ENCODE measurements at places on chromosomes 11 and 22. TPM values are rescaled to one million over a fixed set of nuclear protein-coding genes. Genes with fewer than 3 reads are reported as not detected.

DNA sequence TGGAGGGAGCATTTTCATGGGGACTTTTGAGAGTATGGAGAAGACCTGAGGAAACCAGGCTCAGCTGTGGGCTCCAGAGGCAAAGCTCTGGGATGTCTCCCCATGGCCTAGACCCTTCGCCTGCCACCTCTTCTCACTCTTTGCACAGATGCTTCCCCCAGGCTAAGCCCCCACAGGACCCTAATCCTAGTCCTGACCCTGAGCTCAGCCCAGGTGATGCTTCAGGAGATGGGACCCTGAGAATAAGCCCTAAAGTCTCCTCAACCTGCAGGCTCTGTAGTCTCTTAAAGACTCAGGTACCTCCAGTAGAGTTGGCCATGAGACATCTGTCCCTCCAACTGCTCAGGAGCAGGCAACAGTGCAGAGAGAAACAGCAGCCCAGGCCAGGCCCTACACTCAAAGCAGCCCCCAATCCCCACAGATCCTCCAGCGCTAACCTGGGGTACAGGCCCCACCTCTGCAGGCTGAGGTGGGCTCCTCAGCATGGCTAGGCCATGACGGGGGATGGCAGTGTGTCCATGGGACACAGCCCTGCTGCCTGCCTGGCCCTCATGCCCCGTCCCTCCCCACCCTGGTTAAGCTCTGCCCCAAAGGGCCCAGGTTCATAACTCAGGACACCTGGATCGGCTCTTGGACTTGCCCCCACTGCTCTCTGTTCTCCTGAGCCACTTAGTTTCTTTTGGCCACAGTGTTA lies 39.4 kb downstream of the GGTLC2 start:
- DNase-seq = no peak

Gene SHANK3
- total RNA-seq = 4.0 TPM

Gene BEST1
- total RNA-seq = 0.07 TPM

Gene APOA5
- not detected for total RNA-seq

GRCh38 chr11:111387363-111387762 lies 8.3 kb upstream of the POU2AF1 start:
- no peak for DNase-seq

- no peak for DNase-seq
Measured at GRCh38 chr11:70532066-70532440, 133.7 kb downstream of the CTTN start.

Gene GSC2
- not detected for total RNA-seq

DNA sequence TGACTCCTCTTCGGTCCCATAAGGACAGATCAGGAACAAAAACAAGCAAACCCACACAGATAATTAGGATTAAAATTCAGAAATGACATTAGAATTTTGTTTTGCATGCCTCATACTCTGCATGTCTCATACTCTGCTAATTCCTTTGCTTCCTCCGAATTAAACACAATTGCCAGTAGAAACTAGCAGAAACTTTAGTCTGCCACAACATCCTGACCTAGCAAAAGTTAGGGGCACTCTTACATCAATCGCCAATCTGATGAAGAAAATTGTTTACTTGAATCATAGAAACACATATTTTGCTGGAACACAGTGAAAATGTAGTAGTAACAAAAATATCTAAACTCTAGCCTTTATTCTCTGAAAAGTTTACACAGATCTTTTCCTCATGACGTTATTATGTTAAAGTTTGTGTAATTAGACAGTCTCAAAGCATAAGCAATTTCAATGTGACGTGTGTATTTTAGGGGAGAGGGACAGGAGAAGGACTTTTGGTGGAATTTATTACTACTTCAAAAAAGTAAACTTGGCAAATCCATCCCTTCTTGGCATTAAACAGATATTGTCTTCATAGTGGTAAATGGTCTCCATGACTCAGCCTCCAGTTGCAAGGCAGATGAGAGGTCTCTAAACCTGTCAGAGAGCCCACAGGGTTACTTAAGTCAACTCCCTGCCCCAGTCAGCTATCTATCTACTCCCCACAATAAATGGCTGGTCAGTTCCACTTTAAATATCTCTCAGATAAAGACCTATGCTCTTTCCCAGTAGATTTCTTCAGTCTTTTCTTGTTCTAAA lies 249.8 kb upstream of the UBASH3B start:
- DNase-seq = no peak

- no peak for DNase-seq
Measured at GRCh38 chr22:19515654-19516377, 8.4 kb downstream of the CLDN5 start.

Gene DDTL
- 0.61 TPM for total RNA-seq

DNA sequence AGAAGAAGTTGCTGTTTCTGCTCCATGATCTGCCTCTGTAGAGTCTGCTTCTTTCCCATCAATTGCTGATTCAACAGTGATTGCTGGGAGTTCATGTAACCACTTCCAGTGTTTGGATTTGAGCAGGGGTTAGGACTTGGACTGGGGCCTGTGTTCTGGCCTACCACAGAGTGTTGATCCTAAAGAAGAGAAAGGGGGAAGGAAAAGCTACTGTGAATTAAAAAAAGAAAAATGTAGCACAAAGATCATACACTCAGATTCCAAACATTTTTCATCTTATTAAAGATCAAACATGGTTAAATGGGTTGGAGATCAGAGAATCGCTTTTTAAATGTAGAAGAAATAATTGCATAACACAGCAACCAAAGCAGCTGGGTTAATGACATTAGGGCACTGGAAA lies 67.6 kb upstream of the MTMR2 start:
- no peak for DNase-seq

- DNase-seq = no peak
Measured at GRCh38 chr11:46001448-46001914, 79.0 kb downstream of the LARGE2 start.

Gene ANGPTL5
- total RNA-seq = not detected

Gene CD3E
- total RNA-seq = not detected

Gene SLC1A2
- not detected for total RNA-seq

- DNase-seq = no peak
Measured at GRCh38 chr22:28909375-28909774, 26.0 kb downstream of the ZNRF3 start.

Gene BRSK2
- total RNA-seq = 0.18 TPM

DNA sequence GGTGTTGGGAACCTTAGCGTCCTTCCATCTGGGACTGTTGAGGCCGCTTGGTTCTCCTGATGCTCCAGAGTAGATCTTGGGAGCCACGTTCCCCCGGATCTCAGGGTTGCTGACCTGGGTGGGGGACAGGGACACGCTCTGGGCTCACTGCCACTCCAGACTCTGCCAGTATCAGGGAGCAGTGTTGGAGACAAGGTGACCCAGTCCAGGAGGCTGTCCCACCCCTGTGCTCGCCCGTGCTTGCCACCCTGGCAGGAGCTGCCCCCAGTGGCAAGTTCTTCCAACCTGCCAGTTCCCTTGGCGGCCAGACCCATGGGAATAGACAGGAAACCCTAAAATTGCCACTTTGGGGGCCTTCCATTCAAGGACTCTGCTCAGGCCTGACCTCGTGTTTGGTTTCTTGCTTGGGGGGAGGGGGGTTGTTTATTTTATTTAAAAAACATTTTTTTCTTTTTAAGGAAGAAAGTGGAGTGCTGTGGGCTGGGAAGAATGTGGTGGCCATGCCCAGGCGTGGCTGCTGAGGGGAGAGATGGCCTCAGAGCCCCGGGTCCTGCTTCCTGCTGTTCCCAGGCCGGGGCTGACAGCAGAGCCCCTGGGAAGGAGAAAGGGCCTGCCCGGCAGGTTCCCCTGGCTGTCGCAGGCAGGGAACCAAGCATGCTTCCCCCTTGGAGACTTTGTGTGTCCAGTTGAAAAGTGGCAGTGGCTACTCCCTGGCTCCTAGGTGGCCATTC lies 7.2 kb downstream of the GRK2 start:
- no peak for DNase-seq

DNA sequence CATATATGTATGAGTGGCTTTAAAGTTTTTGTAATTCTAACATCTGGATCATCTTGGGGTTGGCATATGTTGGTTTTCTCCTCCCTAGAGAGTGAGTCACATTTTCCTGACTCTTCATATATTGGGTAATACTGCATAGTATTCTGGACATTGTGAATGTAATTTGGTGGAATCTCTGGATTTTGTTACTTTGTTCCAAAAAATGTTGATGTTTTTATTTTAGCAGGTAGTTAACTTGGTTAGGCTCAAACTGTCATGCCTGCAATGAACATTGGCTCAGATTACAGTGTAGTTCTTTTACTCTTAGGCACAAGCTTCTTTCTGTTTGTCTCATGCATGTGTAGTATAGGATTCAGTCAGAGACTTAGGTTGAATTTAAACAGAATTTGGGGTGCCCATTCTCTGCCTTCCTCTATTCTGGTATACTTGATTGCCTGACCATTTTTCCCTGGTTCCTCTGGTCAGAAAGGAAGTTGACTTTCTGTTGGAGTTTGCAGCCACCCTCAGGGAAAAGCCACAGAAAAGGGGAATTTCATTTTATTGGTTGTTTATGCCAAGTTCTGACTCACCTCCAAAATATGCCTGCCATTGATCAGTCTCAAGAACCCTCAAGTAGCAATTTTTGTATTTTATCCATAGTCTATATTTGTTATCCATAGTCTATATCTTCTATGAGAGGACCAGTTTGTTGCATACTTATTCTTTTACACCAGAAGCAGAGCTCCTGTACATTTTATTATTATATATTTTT lies 151.7 kb downstream of the UVRAG start:
- DNase-seq = peak; percentile 53

DNA sequence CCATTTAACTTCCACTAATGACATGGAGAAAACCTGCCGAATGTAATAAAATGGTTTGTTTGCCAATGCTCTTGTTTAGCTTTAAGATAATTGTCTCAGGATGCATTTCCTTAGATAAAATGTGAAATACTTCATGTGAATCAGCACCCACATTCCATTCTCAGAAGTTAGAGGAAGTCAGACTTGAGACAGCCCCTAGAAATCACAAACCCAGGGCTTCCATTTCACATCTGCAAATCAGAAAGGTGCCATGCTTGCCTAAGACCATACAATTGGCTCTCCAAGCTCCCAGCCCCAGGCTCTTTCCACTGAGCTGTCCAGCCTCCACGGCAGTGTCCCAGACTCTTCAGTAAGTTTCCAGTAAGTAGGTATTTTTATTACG lies 35.6 kb upstream of the ADORA2A start:
- DNase-seq = peak; percentile 64

DNA sequence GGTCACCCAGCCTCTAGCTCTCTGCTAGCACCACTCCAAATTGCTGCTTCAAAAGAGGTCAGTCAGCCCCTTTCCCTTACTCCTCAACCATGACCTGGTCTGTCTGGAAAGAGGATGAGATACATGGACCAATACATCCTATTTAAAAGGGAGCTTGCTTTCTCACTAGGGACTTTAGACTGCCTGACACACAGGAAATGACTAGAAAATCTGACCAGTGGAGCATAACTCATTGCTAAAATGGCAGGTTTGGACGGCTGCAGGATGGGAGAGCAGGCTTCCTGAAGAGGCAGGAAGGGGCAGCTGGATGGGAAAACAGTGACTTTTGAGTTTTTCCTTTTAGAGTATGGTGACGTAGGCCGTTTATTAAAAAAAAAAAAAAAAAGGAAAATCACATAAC lies 25.3 kb downstream of the STIM1 start:
- no peak for DNase-seq

DNA sequence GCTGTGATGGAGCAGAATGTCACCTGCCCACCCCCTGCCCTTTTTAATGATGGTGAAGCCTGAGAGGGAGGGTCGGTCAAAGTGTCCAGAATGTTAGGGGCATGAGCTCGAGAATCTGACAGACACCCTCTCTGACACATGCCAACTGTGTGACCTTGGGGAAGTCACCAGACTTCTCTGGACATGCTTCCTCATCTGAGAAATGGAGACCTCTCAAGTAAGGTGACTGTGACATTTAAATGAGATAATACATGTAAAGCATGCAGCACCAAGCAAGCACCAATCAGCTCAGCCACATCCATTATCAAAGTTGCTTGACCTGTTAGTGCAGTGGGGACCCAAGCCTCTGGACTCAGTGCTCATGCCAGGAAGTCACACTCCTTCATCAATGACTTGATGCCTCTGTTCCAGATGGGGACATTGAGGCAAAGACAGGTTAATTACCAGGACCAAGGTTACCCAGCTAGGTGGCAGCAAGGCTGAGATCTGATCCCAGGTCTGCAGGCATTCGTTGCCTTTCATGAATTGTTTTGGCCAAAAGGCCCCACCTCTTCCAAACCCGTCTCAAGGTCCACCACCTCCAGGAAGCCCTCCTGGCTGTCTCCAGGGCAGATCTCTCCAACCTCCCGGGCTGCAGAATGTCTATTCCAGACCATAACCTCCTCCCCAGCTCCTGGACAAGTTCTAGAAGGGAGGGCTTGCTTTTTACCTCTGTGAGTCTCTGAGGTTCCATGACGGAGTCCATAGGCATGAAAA lies 38.8 kb upstream of the SYT7 start:
- DNase-seq = no peak

DNA sequence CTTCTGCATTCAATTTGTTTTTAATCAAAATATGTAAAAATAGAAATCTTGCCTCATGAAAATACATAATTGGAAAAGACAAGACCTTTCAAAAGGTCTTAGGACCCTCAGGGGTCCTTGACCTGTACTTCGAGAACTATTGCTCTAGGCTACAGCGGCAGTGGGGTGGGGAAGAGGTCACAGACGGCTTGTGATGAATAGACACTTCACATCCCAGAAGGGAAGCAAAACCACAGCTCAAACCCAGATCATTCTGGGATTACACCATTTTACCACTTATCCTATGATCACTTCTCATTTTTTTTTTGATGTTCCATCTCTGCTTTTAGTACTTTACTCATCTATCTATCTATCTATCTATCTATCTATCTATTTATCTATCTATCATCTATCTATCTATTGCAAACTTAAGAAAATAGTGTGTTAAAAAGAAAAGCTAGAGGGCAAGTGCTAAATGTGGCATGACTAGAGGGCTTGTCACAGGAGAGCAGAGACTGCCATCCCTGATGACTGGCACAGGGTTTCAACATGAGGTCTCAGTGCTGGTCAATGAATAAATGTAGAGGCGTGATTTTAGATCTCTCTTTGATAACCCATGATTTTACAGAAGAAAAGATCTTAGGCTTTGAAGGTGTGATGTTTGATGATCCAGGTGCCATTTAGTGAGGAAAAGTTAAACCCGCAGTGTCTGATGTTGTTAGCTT lies 37.1 kb downstream of the RNF141 start:
- no peak for DNase-seq

DNA sequence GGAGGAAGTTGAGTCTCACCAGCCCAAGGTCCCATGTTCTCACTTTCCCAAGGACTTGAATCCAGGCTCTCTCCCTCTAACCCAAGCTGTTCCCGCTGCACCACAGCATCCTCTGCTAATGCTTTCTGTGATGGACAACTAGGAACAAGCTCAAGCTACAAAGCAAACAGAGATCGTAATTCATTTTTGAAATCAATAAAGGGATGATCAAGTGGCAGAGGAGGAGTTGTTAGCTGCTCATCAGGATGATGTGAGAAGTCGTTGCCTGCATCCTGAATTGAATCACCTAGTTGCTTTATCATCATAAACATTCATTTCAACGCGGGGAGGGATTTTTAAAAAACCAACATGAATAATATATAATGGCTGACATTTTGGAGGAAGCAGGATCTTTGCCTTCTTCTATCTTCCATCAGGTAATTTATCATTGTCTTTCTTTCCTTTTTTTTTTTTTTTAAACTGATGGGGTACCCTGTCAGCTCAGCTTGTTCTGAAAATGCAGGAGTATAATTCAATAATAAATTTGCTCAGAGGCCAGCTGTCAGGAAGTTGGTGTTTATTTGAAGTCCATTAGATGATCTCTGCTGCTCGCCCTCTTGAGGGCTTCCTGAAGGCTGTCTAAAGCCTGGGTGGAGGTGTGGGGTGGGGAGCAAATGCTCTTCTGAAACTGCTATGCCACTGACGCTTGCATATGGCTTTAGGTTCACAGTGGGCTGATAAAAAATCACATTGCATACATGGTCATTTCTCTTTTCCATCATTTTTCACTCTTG lies 174.4 kb upstream of the NARS2 start:
- DNase-seq = no peak

Gene OR10A3
- not detected for total RNA-seq

Gene OR8D4
- not detected for total RNA-seq

Gene SLC22A25
- total RNA-seq = not detected
